ENCODE measurements at places on chromosomes 16 and 17.

DNA sequence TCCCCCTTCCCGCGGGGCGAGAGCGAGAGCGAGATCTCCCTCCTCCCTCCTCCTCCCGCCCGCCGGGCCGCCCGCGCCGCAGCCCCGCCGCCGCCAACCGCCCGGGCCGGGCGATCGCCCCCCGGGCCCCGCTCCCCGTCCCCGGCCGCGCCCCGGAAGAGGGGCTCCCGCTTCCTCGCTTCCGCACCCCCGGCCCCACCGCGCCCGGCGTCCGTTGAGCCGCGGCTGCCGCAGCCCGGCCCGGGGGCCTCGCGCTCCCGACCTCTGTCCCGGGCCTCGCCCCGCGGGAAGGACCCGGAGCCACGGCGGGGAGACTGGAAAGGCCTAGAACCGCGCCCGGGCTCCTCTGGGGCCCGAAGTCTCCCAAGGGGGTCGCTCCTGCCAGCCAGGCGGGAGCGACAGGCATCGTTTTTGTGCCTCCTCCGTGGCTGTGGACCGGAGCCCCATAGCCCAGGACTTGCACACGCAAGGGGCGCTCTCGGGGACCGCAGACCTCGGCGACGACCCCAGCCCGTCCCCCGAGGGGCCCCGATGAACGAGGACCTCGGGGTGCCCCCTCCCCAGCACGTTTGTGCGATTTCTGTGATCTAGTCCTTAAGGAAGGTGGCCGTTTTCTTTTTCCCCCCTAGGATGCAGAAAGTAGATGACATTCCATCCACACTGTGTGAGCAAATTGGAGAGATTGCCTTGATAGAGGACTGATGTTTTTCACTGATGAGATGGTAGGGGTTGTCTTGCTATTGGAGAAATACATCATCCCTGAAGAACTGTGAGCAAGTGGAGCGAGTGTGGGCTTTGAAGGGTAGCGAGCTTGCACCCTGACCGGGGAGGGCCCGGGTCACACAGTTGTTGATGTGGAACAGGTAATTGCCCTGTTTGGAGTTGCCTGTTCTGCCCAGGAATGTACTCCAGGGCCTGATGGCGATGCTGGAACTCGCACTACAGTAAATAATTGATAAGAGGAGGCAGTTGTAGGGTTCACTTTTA, 611 bp downstream of the BANP start:
- no peak for DNase-seq

GRCh38 chr16:66113223-66113622, 253.3 kb upstream of the CDH5 start:
- DNase-seq: no peak

GRCh38 chr16:82660966-82661365, 34.2 kb downstream of the CDH13 start:
- DNase-seq: no peak

DNA sequence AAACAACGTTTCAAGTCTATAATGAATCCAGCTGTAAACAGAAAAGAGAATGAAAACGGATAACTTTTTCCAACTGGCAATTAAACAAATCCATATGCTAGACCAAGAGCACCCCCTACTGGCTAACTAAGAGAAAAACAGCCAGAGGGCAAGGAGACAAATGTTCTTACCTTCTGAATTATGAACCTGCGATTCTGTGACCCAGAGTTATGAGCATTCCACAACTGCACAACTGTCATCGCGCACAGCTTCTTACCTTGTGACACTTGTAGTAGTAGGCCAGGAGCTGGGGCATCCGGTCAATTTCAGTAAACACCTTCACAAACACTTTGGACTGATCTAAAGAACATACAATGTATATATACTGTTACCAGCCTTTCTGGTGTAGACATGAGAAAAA, 18.6 kb downstream of the COG7 start:
- no peak for DNase-seq

- peak; percentile 15 for DNase-seq
Observed at GRCh38 chr16:22948603-22949368, 134.8 kb downstream of the HS3ST2 start.

DNA sequence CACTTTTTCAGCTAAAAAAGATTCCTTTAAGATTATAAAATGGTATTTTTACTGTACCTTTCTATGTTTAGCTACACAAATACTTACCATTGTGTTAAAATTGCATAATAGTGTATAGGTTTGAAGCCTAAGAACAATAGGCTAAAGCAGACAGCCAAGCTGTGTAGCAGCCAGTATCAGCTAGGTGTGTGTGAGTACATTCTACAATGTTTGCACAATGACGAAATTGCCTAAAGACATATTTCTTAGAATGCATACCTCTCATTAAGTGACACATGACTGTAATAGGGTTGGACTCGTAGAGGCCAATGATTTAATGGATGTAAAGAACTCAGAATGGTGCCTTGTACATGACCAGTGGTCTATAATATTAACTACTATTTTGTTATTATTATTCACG, 1.9 kb upstream of the MT1B start:
- DNase-seq: no peak

DNA sequence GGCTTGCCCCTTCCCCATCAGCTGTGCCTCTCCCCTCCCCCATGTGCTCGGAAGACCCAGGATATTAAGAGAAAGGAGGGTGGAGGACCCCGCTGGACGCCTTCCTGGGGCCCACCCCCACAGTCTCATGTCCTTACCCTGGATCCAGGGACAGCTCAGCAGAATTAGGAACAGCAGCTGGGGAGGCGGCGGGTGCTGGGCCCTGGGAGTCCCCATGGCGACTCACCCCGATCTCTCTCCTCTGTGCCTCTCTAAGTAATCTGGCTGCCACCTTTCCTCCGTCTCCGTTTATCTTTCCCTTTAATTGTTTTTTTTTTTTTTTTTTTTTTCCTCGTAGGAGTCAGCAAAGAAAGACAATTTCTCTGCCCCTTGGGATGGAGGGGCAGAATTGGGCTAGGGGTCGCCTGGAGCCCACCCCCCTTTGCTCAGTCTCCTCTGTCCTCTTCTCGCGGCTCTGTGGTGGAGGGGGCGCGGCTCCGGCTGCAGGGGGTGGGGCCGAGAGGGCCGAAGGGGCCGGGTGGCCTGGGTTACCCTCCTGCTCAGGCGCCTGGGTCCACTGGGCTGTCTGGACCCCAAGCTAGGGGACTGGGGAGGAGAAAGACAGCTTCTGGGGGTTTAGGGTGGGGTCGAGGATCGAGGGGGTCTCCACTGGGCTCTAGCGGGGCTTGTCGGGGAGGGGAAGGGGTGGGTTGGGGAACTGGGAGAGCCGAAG, 390 bp downstream of the SEZ6L2 start:
- no peak for DNase-seq

- no peak for DNase-seq
Observed at GRCh38 chr16:68590201-68590994, 51.3 kb downstream of the ZFP90 start.

DNA sequence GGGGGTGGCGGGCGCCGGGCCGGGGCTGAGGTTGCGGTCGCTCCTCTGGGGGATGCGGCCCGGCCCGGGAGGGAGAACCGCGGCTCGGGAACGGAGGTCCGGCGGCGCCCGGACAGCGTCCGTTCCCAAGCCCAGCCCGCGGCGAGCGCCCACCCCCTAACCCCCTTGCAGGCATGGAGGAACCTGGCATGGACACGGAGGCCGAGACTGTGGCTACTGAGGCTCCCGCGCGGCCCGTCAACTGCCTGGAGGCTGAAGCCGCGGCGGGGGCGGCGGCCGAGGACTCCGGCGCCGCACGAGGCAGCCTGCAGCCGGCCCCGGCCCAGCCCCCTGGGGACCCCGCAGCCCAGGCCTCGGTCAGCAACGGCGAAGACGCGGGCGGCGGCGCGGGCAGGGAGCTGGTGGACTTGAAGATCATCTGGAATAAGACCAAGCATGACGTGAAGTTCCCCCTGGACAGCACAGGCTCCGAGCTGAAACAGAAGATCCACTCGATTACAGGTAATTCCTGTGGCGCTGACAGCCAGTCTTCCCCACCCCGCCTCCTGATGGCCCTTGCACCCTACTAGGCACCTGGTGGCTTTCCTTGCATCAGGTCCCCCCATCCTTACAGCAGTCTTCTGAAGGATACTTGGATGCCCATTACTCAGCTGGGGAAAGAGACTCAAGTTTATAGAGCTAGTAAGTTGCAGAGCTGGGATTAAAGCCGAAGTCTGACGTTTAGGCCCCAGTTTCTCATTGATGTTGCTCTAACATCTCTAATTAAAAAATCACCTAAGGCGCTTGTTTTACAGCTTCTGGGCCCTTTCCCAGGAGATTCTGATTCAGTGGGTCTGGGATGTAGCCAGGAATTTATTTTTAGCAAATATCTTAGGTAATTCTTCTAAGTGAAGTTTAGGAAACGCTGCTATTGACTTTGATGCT, 514 bp downstream of the UBFD1 start:
- DNase-seq: no peak

DNA sequence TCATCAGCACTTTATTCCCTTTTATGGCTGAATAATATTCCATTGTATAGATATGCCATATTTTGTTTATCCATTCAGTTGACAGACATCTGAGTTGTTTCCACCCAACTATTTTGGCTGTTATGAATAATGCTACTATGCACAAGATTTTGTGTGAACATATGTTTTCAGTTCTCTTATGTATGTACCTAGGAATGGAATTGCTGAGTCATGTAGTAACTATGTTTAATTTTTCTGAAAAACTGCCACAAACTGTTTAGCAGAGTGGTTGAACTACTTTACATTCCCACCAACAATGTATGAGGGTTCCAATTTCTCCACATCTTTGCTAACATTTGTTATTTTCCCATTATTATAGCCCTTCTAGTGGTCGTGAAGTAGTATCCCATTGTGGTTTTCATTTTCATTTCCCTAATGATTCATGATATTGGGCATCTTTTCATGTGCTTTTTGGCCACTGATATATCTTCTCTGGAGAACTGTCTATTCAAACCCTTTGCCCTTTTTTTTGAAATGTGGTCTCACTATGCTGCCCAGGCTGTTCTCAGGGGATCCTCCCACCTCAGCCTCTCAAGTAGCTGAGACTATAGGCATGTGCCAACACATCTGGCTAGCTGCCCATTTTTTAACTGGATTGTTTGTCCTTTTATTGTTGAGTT, 26.3 kb downstream of the SMURF2 start:
- no peak for DNase-seq

DNA sequence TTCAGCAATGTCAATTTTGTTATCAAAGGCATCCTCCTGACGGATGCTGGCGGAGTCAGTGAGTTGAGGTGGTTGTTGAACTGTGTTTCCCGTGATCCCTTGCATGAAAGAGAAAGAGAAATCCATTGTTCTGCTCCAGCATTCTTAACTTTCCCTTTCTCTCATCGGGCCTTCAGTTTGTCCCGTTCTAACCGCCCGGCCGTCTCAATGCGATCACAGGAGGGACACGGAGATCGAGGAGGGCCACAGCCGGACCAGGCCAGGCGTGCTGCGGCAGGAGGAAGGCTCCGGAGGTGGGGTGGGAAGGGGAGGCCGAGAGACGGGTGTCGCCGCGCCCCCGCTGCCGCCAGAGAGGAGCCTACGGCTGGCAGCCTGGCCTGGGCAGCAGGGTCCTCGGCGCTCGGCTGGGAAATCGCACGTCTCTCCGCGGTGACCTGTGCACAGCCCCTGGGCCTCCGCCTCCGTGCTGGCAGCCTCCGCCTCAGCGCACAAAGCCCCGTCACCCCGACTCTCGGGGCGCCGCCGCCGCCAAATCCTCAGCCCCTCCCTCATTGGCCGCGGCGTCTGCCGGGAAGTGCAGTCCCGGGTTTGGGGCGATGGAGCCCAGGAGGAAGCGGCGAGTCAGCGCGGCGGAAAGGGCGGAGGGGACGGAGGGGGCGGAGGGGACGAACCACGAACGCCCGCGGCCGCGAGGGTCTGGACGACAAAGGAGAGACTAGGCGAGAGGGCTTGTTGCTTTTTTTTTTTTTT, 38.1 kb downstream of the SOST start:
- DNase-seq: peak; percentile 10

- DNase-seq: no peak
Observed at GRCh38 chr17:68849673-68850610, 105.2 kb downstream of the ABCA8 start.

All from esophagus squamous epithelium (tissue), 5 donors.